ENCODE measurements at places on chromosomes 7 and 10.
A peak's percentile ranks its signal among the peaks of the same experiment; 100 is the strongest.

GRCh38 chr7:140645166-140645900 is 4.7 kb upstream of the DENND2A start:
- no peak for DNase-seq

DNA sequence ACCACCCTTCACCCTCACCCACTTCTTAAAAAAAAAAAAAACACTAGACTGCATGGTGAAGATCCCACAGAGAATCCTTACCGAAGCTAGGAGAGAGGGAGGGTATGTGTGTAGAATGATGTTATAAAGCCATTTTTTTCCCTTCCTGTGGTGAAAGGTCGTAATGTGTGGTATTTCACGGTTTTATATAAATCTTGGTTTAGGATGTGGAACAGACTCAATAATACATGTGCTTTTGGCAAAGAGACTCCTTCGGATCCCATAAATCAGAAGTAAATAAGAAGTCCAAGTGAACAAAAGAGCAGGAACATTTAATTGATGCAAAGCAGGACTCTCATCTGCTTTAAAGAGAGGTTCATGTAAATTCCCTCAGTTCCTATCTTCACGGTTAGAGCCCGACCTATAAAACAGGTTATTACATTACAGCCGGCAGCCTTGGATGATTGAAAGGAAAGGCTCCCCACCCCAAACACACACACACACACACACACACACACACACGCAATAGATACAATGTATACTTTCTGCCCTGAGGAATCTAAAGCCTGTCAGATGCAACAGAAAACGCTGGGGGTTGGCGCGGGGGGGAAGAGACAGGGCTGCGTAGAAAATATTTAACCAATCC is 8.8 kb downstream of the DLX5 start:
- no peak for DNase-seq

- DNase-seq = no peak
Measured at GRCh38 chr7:44891791-44892190, 6.5 kb upstream of the PURB start.

GRCh38 chr7:28879105-28879504 is 79.0 kb downstream of the TRIL start:
- DNase-seq = no peak

GRCh38 chr10:92714152-92714845 is 24.5 kb downstream of the HHEX start:
- no peak for DNase-seq

GRCh38 chr7:31437250-31437865 is 76.5 kb upstream of the ITPRID1 start:
- DNase-seq = no peak

- DNase-seq = peak; percentile 56
Measured at GRCh38 chr7:158595068-158595467, 7.4 kb upstream of the PTPRN2 start.

DNA sequence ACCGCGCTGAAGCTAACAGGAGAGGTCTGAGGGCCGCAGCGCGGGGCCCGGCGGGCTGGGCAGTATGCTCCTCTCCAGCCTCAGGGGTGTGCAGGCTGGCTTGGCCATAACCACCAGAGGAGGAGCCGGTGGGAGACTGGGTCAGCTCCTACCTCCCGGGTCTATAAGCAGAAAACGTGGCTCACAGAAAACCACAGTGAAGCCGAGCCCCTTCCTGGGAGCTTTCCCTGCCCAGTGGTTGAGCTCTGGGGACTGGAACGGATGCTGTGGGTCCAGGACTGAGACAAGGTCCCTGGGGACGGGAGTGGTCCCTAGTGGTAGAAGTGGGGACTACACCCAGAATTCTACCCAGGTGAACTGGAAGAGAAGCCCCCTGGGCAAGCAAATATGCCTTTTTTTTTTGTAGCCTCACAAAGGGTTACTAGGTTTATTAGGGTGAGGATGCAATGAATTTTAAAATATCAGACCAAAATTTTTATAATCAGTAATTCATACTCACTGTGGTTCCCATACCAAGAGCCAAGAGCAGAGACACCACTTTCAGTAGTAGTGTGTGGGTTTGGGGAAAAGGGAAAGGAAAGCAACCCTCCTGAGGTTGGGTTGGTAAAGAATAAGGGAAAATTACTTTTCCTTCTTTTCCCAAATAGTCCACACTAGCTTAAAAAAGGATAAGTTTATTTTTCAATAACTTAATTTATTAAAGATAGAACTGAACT is 67.9 kb upstream of the PRKCQ start:
- peak; percentile 54 for DNase-seq

- DNase-seq = peak; percentile 11
Measured at GRCh38 chr7:141071855-141072547, 1.9 kb upstream of the TMEM178B start.

GRCh38 chr10:124606822-124607221 is 137.4 kb downstream of the FAM53B start:
- no peak for DNase-seq

DNA sequence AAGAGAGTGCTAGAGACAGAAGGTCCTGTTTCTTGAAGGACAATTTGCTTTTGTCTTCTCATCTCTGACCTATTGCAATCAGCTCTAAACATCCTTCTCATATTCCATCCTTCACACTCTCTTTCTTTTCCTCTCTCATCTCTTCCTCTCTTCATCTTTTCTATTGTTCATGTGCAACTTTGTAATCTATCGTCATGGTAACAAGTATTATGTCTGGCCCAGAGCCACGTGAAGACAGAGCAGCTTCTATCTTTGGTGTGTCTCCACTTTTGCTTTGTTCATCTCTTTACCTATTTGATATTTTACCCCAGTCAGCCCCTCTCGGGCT is 104.9 kb upstream of the ABCB5 start:
- DNase-seq = no peak

DNA sequence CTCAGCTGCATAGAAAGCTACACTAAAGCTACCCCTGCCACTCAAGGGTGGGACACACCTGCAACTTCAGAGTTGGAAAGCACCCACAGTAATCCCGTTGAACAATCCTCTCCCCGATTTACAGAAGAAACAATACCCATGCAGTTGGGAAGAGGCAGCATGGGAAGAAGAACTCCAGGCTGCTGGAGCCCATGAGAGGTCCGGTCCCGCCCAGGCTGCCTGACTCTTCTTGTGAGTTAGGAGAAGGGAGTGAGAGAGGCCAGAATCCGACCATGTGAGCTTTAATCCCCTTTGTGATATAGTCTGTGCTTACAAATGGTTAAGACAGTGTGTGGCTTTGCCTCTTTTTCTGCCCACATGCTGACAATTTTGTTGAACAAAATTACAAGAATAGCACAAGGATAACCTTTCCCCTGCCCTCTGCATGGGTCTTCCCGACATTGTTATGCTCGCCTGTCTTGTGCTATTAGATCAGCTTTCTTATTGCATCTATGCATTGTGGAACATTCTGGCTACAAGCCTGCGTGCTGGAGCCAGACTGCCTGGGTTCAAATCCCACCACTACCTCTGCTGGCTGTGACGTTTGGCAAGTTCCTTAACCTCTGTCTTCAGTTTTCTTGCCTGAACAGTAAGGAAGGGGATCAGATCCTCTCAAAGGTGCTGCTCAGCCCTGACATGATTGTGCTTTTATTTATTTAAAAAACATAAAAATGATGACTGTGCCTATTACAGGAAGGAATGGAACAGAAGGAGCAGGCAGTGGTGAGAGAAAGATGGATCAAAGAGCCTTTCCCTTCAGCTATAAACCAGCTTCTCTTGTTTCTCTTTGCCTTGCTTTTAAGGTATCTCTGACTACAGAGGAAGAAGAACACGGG is 56.0 kb downstream of the BPGM start:
- no peak for DNase-seq

- DNase-seq = no peak
Measured at GRCh38 chr7:108634036-108634435, 64.4 kb downstream of the DNAJB9 start.

GRCh38 chr10:49230004-49230403 is 41.8 kb upstream of the TMEM273 start:
- no peak for DNase-seq

GRCh38 chr10:49185213-49185612 is 3.0 kb downstream of the TMEM273 start:
- no peak for DNase-seq

DNA sequence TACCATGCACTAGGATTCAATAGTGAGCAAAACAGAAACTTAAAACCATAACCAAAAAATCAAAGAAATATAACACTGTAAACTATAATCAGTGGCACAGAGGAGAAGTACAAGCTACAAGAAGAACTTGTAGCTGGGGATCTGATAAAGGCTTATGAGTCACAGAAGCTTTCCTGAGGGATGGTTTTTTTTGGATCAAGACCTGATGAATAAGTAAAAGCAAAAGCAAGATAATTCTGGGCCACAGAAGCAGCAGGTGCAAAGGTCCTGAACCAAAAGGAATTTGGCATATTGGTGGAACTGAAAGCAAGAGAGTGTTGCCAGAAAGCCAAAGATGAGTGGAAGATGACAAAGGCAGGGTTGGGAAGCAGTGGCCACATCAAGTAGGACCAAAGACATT is 37.4 kb upstream of the BET1 start:
- DNase-seq = no peak

DNA sequence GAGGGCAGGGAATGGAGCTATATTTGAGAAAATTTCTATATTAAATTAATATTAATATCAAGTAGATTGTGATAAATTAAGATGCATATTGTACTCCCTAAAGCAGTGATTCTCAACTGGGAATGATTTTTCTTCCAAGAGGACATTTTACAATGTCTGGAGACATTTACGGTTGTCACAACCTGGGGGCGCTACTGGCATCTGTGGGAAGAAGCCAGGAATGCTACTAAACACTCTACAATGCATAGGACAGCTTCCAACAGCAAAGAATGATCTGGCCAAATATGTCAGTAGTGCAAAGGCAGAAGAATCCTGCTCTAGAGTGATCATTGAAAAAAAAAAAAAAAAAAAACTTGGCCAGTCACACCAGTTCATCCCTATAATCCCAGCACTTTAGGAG is 100.0 kb downstream of the LSM5 start:
- DNase-seq = no peak

DNA sequence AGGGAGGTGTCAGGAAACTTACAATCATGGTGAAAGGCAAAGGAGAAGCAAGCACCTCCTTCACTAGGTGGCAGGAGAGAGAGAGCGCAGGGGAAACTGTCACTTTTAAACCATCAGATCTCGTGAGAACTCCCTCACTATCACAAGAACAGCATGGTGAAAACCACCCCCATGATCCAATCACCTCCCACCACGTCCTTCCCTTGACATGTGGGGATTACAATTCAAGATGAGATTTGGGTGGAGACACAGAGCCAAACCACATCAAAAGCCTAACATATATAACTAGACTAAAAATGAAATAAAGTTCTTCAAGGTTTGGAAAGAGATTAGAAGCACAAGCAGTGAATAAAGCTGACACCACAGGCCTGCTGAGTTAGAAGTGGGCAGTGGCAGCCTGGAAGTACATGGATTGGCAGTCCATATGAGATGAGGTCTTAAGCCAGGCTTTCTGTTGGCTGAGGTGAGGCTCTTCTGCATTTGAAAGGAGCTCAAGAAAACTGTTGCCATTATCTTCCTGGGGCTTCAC is 96.4 kb upstream of the MDFIC start:
- DNase-seq = no peak

DNA sequence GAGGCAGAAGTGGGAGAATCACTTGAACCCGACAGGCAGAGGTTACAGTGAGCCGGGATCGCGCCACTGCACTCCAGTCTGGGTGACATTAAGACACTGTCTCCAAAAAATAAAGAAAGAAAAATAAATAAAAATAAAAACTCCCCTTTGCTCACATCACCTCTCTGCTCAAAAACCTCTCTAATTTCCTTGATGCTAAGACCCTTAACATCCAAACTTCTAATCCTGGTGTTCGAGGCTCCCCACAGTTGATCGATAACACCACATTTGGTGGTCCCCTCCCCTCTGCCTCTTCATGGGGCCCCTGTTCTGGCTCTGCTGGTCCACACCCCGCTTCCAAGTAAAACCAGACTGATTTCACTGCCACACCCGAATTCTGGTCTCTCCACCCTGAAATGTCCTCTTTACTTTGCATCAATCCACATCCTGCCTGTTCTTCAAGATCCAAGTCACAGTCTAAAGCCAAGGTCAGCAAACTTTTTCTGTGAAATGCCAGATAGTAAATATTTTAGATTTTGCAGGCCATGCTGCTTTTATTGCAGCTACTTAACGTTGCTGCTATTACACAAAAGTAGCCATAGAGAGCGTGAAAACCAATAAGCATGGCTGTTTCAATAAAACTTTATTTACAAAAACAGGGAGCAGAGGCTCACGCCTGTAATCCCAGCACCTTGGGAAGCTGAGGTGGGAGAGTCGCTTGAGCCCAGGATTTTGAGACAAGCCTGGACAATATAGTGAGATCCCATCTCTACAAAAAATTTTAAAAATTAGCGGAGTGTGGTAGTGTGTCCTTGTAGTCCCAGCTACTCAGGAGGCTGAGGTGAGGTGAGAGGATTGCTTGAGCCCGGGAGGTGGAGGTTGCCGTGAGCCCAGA is 11.8 kb downstream of the MOSPD3 start:
- DNase-seq = no peak

DNA sequence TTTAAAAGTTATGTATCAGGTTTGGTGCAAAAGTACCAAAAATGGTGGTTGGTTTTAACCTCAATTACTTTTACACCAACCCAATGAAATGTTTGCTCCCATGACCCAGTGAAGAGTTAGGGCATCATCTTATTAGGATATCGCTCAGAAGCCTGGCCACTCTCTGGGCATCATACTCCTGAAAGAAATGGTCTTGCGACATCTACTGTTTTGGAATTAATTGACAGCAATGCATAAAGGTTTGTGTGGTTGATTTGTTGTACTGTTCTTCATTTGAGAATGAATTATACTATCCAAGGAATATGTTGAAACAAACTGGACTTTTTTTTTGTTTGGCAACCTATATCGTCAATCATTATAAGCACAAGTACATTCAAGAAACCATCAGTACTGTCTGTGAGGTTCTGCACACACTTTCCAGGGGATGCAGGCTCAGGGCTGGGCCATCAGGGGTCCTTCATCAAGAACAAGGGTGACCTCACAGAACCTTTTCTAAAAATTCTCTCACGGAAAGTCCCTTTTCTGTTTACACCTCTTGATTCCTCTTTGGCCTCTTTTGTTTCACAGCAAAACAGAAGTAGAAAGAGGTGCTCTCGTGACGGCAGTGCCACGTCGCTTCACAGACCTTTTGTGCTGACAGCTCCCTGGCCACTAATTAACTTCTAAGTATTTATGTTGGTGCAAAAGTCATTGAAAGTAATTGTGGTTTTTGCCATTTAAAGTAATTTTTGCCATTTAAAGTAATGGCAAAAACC is 117.2 kb upstream of the KLF6 start:
- DNase-seq = peak; percentile 82

DNA sequence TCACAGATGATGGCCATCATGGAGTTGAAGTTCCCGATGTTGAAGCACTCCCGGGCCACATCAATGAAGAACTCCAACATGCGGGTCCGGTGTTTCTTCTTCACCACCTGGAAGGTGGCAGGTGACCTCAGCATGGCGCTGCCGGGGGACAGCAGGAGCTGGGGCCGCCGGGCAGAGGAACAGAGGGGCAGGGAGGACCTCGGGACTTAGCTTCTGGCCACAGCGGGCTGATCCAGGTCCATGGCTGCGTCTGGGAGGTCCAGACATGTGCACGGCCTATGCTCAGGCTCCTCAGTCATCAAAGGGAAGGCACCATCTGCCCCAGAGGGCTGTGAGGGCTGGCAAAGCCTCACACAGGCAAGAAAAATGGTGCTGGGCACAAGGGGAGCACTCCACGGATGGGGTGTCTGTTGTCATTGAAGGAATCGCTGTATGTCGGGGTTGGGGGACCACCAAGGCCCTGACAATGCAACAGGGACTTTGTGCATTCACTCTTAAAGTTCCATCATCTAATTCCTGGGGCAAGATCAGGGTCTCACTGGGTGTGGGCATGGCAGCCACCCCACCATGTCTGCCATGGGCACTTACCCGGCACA is 60.9 kb downstream of the CSGALNACT2 start:
- no peak for DNase-seq

Measured in stomach (tissue), 19 donors.